ENCODE measurements at places on chromosomes 5 and 9. TPM values are rescaled to one million over a fixed set of nuclear protein-coding genes. Genes with fewer than 3 reads are reported as not detected.

NUP155 gene
- 19.1 TPM for total RNA-seq

CATSPER3 gene
- total RNA-seq, result not detected

PCDHB16 gene
- 0.13 TPM for total RNA-seq

CDKN2B-AS1 gene
- total RNA-seq, result 1.6 TPM

TEK gene
- 3.0 TPM for total RNA-seq

PCSK1 gene
- total RNA-seq, result 0.13 TPM

C9orf50 gene
- total RNA-seq, result 0.13 TPM

SLC46A2 gene
- total RNA-seq, result not detected

OTP gene
- total RNA-seq, result 0.24 TPM

RASEF gene
- total RNA-seq, result 0.39 TPM

NR4A3 gene
- total RNA-seq, result 1.3 TPM

TOR1A gene
- total RNA-seq, result 75.2 TPM

FAM53C gene
- total RNA-seq, result 25.9 TPM

PCDHGA11 gene
- 13.7 TPM for total RNA-seq

NRARP gene
- 1.8 TPM for total RNA-seq

Measured in epithelial cell of alveolus of lung (primary cell).